GM04504 (cell line): ENCODE measurements at places on chromosomes 4 and X.

DNA sequence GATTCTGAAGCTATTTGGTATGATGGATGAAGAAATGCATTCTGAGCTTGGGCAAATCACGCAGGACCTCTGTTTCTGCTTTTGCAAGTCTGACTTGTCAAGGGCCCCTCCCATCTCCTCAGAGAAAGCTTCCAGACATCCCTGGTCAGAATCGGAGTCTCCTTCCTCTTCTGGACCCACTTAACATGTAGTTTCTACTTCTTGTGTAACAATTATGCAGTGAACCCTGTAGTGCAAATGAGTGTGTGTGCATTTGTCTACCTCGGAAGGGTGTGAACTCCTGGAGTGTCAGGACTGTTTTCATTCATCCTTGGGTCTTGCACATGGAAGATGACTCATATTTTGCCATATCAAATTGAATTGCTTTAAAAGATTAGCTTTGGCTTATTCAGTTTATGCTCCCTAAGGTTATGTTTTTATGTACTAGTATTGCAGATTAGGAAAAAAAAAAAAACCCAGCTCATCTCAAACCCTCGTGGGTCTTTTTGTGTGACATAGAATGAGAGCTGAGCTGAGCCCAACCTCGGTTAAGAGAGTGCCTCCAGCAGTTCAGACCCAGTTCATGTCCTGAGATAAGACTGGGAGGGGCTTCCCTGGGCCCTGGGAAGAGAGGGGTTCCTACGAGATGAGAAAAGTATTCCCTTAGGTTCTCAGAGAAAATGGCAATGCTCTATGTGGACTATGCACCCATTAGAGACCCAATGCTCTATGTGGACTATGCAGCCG, 61.1 kb upstream of the RPL34 start:
- DNase-seq: no peak

DNA sequence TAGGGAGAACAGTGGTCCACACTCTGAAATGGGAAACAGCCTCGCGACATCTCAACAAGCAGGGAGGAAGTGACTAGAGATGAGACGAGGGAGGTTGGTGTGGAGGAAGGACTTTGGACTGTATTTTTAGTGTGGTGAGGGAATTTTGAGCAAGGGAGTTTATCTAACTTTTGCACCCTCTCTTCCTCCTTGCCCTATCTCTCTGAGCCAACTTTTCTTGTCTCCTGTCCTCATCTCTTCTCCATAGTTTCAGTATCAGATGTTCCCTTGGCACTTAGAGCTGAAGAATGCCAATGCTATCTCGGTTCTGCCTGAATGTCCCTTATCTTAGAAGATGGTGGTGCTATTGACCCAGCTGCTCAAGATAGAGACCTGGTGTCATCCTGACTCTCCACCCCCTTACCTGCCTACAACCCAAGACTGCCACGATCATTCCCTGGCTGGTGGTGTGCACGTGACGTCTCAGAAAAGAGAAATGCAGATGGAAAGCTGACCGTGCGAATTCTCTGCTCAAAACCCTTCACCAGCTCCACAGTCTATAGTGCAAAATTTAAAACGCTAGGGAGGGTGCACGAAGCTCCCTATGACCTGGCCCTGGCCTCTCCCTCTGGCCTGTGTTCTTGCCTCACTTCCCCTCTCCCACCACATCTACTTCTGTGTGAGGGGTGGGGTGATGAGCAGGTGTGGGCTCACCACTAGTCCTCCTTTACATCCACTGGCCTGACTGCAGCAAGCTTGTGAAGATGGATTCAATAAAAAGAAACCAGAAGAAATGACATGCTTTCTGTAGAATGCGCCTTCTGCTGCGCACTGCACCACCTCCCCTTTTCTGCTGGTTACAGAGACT, 20.9 kb downstream of the MPP1 start:
- no peak for DNase-seq

DNA sequence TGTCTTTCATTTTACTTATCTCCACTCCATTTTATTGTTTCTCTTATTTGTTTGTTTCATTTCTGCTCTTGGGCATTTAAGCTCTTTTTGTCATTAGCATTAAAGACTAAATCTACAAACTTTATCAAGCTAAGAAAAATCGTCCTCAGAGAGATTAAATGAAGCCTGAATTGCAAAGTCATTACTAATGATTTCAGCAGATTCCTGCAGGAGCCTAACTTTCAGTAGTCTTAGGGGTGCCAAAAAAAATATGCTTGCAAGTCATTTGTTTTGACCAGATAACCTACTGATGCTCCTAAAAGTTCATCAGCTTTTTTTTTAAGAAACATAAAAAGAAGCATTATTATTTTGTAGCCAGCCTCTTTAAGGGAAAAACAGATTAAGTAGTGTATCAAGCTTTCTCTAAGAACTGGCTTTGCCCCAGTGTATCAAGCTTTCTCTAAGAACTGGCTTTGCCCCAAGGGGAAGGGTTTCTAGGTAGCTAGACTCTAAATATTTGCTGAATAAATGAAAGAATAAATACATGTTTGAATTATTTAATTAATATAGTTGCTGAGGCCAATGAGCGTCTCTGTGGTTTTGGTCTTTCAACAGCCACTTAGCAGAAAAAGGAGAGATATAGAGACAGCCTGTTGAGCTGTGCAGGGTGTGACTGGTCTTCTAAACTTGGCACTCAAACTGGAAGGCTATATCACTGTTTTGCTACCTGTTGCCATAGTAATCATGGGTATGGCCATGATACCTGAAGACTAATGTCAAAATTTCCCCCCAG, 174.2 kb downstream of the BTC start:
- no peak for DNase-seq

- no peak for DNase-seq
These were observed 1450.3 kb downstream of the STIM2 start for GRCh38 chr4:28310926-28311325.
